ENCODE measurements at places on chromosomes 16 and 17.

- DNase-seq: no peak
These were observed 4.4 kb downstream of the MYL4 start for GRCh38 chr17:47213540-47213939.

DNA sequence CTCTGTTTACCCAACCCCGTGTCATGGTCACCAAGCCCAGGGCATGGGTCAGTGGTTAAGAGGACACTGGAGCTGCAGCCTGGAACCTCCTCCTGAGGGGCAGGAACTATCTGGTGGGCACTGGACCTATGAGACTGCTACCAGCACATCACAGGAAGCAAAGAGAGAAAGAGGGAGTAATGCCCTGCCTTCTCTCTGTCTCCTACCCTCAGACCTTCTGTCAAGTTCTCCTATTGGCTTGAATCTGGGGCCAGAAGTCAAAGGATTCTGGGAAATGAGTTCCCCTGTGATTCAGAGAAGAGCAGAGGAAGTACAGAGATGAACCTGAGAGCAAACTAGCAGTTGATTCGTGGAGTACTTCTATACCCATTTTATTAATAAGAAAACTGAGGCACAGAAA is 123.0 kb upstream of the GNAO1 start:
- DNase-seq: no peak

DNA sequence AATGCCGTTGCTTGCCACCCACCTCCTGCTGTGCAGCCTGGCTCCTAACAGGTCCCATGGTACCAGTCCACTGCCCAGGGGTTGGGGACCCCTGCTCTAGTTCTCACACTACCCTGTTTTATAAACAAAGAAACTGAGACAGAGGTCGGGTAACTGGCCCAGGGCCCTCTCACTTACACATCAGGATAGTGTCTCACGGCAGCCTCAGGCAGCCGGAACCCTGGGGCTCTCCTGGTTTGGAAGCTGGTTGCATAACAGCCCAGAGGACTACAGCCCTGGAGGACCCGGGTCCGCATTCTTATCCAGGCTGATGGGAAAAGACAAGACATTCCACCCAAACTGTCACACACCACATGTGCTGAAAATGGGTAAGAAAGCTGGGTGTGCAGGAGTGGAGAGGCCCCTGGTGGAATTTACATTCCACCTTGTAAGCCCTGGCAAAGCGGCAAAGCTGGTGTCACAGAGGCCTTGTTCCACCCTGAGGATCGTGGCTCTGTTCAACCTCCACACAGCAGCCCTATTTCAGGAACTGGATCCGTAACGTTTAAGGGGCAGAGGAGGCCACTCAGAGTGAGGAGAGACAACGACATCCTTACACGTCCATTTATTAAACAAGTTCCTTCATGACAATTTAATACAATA is 9.8 kb downstream of the CMTM3 start:
- no peak for DNase-seq

- DNase-seq: no peak
These were observed 7.7 kb downstream of the RTN4RL1 start for GRCh38 chr17:2017274-2017941.

DNA sequence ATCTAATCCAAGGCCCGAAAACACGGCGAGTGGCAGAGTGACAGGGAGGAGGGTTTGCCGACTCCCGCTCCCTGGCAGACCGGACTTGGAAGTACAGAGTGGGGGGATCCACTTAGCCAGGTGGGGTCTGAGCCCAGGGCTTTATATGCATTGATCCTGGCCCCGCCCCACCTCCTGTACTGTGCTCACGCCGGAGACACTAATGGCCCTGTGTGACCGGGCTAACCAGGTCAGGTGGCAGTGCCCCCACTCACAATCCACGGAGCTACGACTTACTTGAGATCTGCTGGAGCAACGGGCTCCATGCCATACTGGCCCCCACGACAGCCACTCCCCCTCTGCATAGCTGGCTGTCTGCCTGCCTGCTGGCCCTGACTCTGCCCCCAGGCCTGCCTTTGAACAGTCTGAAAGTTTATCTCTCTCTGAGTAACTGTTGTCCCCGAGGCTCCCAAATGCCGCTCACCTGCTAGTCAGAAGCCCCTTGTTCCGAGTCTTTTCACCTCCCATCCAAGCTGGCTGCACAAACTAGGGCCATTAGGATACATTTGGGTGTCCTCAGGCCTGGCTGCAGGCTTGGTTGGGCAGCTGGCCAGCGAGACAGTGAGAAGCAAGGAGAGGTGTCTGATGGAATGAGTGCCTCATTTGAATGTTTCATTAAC is 28.0 kb downstream of the CACNA1G start:
- no peak for DNase-seq

- DNase-seq: peak; percentile 62
These were observed at the start of gene GALK1 for GRCh38 chr17:75764711-75765421. Gene GALK1, minus strand, starts transcription at chr17:75765192. Its CDS starts 56 bp downstream, at chr17:75765136.

DNA sequence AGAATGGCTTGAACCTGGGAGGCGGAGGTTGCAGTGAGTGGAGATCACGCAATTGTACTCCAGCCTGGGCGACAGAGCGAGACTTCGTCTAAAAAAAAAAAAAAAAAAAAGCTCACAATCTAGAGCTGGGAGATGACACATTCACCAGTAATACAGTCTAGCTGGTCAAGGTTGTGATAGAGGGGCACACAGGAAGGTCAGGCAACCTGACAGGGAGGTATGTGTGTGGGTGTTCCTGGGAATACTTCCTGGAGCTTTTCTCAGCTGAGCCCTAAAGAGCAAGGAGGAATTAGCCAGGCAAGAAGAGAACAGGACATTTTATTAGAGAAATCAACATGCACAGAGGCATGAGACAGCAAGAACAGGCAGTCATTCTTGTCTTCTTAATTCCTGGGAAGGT is 216.7 kb downstream of the SHISA9 start:
- no peak for DNase-seq

GRCh38 chr16:18846416-18846815 is 45.1 kb upstream of the ARL6IP1 start:
- no peak for DNase-seq

- no peak for DNase-seq
These were observed 239.0 kb downstream of the SNX29 start for GRCh38 chr16:12215277-12216105.

GRCh38 chr17:28097901-28098300 is 55.4 kb downstream of the NLK start:
- no peak for DNase-seq

DNA sequence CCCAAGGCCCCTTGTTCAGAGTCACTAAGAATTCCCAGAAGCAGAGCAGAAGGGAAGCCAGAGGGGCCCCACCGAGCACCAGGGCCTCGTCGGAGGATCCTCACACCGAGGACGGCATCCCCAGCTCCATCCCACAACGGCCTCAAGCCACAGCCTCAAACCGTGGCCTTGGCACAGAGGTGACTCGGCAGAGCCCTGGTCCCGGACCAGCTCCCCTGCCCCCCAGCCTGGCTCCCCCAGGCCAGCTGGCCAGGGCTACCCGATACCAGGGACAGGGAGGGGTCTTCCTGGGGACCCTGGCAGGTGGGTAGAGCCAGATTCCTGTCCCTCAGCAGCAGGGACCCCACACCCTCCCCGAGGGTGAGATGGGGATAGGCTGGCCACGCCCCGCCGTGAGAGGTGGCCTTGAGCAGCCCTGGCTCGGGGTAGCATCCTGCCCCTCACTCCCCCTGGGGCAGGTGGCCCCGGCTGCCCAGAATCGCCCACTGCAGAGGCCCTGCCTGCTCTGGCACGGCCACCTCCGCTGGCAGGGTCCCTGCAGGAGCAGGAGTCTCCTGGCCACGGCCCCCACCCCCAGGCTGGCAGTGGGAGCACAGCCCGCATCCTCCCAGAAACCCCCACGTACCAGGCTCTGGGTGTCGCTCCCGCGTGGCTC is 5.6 kb upstream of the PVALEF start:
- no peak for DNase-seq

DNA sequence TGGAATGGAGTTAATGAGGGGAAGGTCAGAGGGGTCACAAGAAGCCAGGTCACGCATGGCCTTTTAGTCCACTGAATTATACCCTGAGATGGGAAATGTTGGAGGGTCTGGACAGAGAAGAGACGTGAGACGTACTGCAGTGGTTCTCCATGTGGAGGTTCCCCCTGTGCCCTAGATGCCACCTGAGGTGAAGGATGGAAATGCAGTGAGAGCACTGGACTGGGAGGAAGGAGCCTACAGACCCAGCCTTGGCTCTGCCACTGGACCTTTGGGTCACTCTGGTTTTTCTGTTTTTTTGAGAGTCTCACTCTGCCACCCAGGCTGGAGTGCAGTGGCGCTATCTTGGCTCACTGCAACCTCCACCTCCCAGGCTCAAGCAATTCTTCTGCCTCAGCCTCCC is 1.8 kb upstream of the PLSCR3 start:
- DNase-seq: no peak

DNA sequence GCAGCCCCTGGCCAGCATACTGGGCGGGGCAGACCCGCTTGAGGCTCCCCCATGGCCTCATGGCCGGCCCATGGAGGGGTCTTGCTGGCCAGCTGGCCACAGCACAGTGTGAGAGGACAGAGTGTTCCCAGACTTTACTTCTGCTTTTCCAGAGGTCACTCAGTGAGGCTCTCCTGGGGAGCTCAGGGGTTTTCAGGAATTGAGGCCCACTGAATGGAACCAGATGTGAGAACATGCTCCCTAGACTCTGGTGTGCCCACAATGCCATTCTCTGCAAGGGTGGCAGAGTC is 21.2 kb downstream of the ATP6V0D1 start:
- no peak for DNase-seq

- no peak for DNase-seq
These were observed 1.8 kb upstream of the CD300C start for GRCh38 chr17:74547736-74548135.

DNA sequence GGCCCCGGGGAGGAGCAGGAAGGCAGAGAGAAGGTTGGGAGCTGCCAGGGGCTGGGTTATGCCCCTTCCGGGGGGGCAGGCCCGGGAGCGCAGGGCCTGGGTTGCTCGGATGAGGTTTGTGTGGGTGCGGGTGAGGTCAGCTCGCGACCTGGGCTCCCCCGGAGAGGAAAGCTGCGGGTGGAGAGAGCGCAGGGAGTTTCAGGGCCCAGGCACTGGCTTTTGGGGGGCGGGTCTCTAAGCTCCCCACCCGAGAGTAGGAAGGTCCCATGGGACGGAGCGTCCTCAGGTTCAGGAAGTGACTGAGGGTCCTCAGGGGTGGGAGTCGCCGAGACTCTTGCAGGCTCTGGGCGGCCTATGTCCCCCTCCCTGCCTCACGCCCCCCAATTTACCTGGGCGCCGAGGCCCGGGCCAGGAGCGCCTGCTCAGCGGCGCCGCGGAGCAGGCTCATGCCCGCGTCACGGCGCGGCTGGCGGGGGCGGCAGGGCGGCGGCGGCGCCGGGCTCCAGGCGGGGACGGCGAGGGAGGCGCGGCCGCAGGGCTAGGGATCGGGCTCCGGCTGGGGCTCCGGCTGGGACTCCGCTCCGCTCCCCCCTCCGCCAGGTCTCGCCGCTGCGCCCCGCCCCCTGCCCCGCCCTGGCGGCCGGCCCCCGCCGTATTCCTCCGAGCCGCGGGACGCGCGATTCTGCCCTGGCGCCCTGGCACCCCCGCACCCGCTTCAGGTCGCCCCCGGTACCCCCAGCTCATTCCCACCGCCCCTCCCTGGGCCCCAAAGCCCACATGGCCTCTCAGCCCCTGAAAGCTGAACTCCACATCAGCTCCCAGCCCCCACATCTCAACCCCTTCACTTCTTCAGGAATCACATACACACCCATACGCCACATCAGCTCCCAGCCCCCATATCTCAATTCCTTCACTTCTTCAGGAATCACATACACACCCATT is at the start of gene DOK4:
Gene DOK4, minus strand, starts transcription at position 578 of the 942 bp plus-strand sequence. CDS start 6,986 bp downstream, outside the sequence.
- peak; percentile 75 for DNase-seq

- DNase-seq: no peak
These were observed 63.6 kb downstream of the OTOA start for GRCh38 chr16:21727344-21727743.

- DNase-seq: no peak
These were observed 3.7 kb downstream of the SPATA2L start for GRCh38 chr16:89697616-89698331.

GRCh38 chr17:61470530-61471136 is 18.4 kb downstream of the TBX4 start:
- no peak for DNase-seq

GRCh38 chr16:10579965-10580882 is at the start of gene EMP2:
Gene EMP2, minus strand, starts transcription at chr16:10580598. Its CDS starts 32,981 bp downstream, at chr16:10547617.
- DNase-seq: no peak

GRCh38 chr17:42681976-42682721 is at the start of gene CNTNAP1:
Gene CNTNAP1, plus strand, starts transcription at chr17:42682531. Its CDS starts 299 bp downstream, at chr17:42682830.
- DNase-seq: no peak

DNA sequence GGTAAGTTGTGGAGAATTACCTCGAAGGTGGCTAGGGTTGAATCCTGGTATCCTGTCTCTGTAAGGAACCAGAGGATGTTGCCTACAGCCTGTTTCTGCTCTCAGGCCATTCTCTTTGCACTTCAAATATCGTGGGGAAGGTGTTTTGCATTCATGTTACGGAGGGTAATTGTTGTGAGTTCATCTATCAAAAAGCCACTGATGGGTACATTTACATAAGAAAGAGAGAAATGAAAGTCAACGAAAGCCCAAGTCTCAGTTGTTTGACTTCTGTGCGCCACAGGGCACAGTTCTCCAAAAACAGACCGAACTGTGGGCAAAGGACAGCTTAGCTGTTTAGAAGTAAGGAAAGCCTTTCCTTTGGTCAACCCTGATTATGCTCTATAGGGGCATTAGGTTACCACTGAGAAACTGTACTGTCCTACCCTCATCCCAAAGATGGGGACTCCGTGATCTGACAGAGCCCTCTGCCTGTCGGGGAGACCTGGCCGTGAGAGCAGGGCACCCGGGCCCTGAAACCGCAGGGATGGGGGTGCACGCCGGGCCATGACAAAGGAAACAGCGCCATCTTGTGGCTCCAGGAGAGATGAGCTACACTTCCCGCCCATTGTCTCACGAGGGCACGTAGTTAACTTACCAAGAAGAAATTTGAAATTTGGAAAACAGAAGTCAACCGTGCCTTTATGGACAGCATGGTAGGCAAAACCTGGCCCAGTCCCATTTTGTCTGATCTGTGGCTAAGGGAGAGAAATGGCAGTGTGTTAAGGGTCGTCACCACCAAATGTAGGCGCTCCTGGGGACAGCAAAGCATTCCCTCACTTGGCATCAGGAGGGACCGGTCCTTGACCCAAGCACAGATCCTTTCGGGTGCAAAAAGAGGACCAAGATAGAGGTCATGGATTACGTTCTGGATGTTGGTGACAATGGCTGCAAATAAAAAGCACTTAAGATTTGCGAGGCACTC is 74.5 kb upstream of the DYNLRB2 start:
- DNase-seq: peak; percentile 46

GRCh38 chr17:81994593-81995462 is 17.4 kb downstream of the ASPSCR1 start:
- no peak for DNase-seq

- no peak for DNase-seq
These were observed 407.6 kb upstream of the PSMD7 start for GRCh38 chr16:73888840-73889490.

- DNase-seq: no peak
These were observed 83.3 kb downstream of the ABHD15 start for GRCh38 chr17:29483503-29483902.

DNA sequence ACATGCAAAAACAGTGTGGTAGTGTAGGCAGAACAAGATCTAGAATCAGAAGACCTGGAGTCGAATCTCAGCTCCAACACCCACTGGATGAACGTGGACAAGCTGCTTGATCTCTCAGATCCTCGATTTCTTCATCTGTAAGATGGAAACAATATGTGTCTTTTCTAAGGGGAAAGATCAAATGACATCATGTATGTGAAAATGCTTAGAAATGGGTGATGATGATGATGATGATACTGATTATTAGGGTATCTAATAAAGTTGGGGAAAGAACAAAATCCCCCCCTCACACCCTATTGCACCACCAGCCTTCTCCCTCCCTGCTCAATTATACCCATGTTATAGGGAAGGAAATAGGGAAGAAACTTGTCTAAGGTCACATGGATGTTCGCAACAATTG is 10.9 kb downstream of the DYNLL2 start:
- DNase-seq: no peak

- DNase-seq: no peak
These were observed 6.1 kb upstream of the GAA start for GRCh38 chr17:80095038-80095843.

Data from activated gamma-delta T cell treated with Interleukin-2 at 50 U/mL for 16 hours (primary cell).